H9 (cell line): ENCODE measurements at places on chromosomes 3 and 15.

GRCh38 chr3:193655831-193656433, 62.9 kb downstream of the OPA1 start:
- no peak for DNase-seq

GRCh38 chr15:44666210-44667038, 3.0 kb upstream of the SPG11 start:
- DNase-seq, result no peak

- peak; percentile 28 for DNase-seq
Measured at GRCh38 chr3:84440291-84440690, 518.5 kb upstream of the CADM2 start.

GRCh38 chr3:127275287-127275781, 12.5 kb downstream of the PRR20G start:
- no peak for DNase-seq

DNA sequence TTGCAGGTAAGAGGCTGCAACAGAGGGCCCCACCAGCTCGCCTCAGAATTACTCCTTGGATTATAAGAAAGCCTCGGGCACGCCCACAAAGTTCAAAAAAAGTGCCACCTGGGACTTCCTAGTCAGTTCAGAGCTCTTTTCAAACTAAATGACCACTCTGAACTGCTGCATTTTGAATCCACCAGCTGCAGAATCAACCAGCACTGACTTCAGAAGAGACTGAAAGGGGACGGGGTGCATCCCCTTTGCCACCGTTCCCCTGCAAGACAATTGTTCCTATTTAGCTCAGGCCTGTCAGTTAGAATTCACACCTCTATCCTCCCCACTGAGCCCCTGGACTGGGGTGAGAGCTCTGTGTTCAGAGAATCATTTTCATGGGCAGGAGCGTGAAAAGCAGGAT, 181.4 kb upstream of the GADL1 start:
- DNase-seq, result no peak

GRCh38 chr15:72728821-72729220, 42.8 kb downstream of the BBS4 start:
- no peak for DNase-seq

GRCh38 chr3:126618760-126619159, 36.2 kb downstream of the TXNRD3 start:
- DNase-seq, result no peak

GRCh38 chr3:67288466-67289106, 290.5 kb downstream of the KBTBD8 start:
- DNase-seq, result no peak

GRCh38 chr15:65945616-65946015, 76.3 kb downstream of the RAB11A start:
- DNase-seq, result peak; percentile 51

GRCh38 chr3:71063773-71064290, 519.7 kb downstream of the FOXP1 start:
- no peak for DNase-seq

DNA sequence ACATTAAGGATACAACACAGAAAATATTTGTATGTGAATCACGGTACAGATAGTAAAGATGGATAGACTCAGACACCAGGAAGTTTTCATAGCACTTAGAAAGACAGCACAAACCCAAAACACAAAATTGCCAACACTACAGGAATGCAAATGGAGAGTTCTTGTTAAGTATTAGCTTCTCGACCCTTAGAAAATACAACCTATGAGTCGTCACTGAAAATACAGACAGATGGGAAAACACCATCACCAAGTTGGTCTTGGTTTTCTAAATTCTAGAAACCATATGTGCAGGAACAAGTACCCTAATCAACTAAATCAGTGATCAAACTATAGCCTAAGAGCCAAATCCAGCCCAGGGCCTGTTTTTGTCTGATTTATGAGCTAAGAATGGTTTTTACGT, 50.7 kb downstream of the PEAK1 start:
- no peak for DNase-seq

- DNase-seq, result no peak
Measured at GRCh38 chr15:72375501-72375845, 341 bp downstream of the HEXA start.

GRCh38 chr3:138199851-138200250, 12.8 kb downstream of the ARMC8 start:
- no peak for DNase-seq

DNA sequence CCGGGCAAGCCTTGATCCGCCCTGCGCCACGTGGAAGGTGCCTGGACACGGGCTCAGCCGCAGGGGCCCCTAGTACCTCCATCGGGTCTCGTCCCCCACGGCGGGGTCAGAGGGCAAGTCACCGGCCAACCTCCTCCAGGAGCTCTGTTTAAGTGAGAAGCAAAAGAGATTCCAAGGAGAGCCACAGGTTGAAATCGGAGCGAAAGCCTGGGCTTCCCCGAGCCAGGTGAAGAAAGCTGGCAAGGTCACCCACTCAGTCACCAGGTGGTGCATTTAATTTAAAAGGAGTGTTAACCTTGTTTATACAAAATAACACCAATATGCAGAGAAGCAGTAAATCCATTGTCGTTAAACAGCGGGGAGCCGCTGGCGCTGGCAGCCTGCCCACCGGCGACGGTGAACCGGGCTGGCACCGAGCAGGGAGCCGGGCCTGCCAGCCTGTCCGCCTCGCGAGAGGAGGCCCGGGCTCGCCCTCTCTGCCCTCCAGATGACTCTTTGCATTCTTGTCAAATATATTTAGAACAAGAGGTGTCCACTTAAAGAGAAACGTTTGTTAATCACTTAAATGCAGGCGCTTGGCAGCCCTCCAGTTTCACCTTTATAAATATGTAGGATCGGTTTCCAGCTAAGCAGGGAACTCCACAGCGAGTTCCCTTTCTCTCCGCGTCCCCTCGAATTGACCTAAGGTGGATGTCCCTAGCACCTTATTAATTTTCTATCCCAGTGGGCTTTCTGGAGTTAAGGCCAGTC, 277.3 kb upstream of the NR2F2 start:
- DNase-seq, result peak; percentile 52

DNA sequence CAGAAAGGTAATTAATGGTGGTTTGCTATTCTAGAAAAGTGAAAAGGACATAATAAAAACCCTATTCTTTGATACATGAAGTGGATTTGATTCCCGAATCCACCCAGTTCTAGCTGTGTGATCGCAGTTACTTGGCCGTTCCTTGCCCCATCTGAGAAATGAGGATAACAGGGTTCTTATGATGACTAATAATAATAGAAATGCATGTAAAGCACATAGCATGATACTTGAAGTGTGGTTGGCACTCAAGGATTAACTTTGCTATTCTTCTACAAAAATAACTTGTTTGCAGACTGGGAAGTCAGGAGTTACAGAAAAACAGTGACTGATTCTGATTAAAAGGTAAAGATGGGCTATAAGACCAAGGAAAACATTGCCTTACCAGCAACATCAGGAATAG, 26.8 kb downstream of the PARL start:
- no peak for DNase-seq

DNA sequence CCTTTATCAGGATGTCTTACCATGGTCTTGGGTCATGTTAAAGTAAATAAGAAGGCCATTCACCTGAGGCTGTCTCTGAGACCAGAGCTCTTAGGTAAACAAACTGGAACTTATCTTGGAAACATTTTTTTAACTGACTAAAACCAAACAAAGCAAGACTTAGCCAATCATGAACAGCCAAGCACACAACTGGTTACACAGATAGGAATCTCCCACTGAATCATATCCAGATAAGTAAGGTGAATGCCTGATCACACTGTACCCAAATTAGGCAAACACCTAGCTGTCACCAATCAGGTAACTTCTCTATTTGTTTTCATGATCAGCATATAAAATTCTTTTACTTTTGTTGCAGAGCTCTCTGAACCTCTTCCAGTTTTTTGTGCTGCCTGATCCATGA, 205.4 kb downstream of the CNTN3 start:
- no peak for DNase-seq

GRCh38 chr3:46742992-46743585, 25.4 kb upstream of the PRSS50 start:
- no peak for DNase-seq

- DNase-seq, result no peak
Measured at GRCh38 chr3:106013971-106014370, 145.2 kb upstream of the CBLB start.

DNA sequence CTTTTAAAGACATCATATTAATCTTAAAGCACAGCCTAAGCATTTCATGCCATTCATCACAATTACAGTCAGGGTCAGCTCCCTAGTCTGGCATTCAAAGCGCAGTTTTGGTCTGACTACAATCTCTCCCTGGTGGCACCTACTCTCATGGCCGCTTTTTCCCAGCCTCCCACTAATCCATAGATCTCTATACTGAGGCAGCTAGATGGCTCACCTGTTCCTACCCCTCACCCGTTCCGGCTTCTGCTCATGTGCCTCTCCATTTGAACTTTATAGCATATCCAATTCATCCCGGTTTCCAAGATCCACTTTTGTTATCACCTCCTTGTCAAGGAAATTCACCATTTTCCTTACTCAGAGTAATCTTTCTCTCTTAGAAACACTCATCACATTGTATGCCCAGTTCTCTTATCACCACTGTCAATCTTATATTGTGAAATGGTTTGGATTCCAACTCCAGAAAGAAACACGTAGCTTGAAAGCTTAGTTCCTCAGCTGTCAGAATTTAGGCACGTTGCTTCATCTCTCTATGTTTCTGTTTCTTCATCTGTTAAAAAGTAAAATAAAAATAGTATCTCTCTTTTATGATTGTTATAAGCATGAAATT, 220.0 kb upstream of the UBE2E2 start:
- DNase-seq, result no peak

DNA sequence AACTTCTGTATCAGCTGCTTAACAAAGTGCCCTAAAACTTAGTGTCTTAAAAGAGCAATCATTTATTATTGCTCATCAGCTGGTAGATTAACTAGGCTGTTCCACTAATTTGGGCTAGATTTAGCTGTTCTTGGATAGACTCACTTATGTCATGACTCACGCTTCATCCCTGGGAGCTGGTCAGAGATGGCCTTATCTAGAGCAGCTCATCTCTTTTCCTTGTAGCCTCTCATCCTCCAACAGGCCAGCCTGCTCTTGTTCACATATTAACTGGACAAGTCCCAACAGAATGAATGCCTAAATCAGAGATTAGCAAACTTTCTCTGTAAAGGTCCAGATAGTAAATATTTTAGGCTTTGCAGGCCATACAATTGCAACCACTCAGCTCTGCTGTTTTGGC, 66.9 kb upstream of the PLAAT1 start:
- no peak for DNase-seq

GRCh38 chr3:24222165-24222805, 272.4 kb downstream of the THRB start:
- DNase-seq, result no peak

- DNase-seq, result peak; percentile 58
Measured at GRCh38 chr15:57296473-57297162, 79.7 kb upstream of the CGNL1 start.

DNA sequence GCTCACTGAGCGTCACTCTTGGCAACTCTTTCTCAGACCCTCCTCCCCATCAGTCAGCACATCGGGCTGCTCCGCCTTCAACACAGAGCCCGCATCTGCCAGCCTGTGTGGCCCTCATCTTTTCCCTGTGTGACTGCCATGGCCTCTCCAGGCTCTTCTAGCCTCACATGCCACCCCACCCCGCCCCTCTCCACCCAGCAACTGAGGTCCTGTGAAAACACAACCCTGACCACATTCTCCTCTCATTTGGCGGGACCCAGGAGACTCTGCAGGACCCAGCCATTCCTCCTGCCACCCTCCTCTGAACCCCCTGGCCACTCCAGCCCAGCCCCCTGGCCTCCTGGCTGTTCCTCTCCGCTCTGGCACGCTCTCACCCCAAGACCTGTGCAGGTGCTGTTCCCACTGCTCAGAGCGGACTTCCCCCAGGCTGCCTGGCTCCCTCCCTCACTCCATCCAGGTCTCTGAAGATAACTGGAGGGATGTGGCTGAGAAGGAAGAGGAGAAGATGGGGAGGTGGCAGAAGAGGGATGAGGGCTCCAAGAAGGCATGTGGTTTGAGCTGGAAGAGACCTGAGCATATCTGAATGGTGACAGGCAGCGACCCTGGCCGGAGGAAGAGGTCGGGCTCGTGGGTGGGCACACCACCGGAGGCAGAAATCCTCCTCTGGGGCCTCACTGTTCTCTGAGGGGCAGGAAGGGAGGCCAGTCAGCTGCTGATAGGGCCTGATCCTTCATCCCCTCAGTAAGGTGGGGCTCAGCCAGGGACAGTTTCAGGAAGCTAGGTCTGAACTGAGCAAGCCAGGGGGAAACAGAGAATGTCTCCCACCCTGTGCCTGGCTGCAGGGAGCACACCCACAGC, 111.2 kb upstream of the RPL32 start:
- no peak for DNase-seq

GRCh38 chr3:173411375-173411973, 13.9 kb downstream of the NLGN1 start:
- DNase-seq, result no peak

DNA sequence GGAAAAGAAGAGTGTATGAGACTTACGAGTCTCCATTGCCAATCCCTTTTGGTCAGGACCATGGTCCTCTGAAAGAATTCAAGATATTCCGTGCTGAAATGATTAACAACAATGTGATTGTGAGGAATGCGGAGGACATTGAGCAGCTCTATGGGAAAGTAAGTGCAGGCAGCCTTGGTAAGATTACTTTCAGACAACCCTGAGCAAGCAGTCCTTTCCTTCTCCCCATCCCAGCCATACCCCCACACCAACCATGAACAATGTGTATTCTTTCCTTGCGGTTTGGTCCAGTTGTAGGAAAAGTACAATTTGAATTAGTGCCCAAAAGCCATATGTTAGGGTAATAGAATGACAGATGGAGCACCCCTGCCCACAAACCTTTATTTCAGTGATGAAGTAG, 5.6 kb downstream of the TSEN2 start:
- DNase-seq, result no peak

DNA sequence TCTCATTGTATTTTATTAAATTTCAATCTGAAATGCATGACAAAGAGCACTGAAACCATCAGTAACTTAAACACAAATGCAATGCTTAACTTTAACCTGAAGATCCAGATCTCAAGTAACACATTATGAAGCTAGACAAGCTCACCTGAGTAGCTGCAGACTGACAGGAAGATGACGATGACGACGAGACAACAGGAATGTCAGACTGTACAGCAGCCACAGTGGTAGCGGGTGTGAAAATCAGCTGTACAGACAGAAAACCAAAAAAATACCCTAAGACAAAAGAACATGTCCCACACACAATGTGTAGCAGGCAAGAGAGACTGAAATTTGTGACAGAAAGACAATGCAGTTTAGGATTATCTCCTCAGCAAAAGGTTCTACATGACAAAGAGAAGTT, 36.3 kb downstream of the PHC3 start:
- no peak for DNase-seq

- no peak for DNase-seq
Measured at GRCh38 chr3:775178-775880, 317.5 kb upstream of the CNTN6 start.

- DNase-seq, result no peak
Measured at GRCh38 chr15:31309893-31310606, 16.6 kb upstream of the KLF13 start.
